ENCODE measurements at places on chromosomes 6 and 20.

- no peak for DNase-seq
Measured at GRCh38 chr20:57103146-57103800, 163.2 kb downstream of the BMP7 start.

DNA sequence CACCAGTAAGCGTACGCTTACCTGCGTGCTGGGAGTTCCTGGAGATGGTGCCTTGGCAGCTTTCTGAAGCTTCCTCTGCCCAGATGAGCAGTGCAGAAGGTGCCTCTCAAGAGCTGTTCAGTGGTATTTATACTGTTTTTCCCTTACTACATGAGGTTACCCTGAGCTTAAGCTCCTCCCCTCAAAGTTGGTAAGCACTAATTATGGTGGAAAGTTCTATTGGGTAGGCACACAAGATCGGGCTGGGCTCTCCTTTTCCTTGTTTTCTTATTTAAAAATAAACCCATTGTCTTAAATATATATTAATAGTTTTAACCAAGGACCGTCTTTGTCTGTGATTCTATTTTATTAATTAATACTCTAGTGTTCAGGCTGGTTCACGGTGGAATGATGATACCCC is at the start of gene COL10A1:
Gene COL10A1, minus strand, starts transcription at position 101 of the 400 bp plus-strand sequence. CDS start 640 bp downstream, outside the sequence.
- DNase-seq: no peak

GRCh38 chr6:101716810-101717209 is 323.3 kb downstream of the GRIK2 start:
- DNase-seq: no peak

- DNase-seq: no peak
Measured at GRCh38 chr20:2865630-2866029, 7.7 kb upstream of the PTPRA start.

- DNase-seq: no peak
Measured at GRCh38 chr6:152160346-152160745, 352.9 kb downstream of the ESR1 start.

GRCh38 chr6:108596956-108597355 is 36.2 kb downstream of the FOXO3 start:
- no peak for DNase-seq

GRCh38 chr6:129672881-129673631 is 36.9 kb downstream of the ARHGAP18 start:
- DNase-seq: no peak

DNA sequence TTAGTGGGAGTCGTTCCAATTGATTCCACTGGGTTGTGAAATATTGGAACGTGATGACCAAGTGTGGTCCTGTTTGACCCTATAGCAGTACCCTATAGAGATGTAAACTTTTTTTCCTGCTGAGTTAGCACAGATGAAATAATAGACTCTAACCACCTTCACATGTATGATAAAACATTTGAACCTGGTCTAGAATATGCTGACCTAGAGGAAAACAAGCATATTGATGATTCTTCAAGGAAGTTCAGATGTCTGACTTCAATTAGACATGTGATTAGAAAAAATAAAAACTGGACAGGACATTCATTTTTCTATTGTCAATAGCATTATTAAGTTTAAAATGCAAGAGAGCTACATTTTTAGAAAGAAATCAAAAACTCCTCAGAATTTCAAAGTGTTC is 402.1 kb downstream of the ARHGAP18 start:
- no peak for DNase-seq

GRCh38 chr6:32558426-32559057 is 28.5 kb upstream of the HLA-DRB5 start:
- DNase-seq: no peak

Measured in NCI-H1105 (cell line).